ENCODE measurements at places on chromosomes 3 and 15.

DNA sequence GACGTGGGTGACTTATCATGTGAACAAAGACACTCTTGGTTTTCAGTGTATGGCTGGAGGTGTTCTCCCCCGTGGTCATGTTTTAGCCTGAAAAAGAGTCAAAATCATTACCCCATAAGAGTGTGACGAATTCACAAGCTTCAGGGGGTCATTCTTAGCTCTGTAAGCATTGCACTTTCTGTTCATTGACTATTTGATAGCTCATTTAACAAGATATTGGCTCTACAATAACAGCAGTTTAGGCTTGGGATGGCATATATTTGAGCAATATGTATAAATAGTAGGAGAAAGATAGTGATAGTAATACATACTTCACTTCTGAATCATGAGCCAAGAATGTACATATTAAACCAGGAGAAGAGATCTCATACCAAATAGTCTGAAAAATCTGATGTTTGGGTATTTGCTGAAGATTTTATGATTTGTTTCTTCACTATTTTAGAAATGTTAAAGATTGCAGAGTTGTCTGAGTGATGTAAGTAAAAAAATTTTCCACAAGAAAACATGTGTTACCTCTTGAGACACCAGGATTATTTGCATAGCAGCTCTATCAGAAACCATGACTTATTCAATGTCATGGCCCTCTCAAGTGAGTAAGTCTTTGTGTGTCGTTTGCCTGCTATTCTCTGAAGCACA is 996.0 kb downstream of the OTOL1 start:
- DNase-seq = no peak

- DNase-seq = no peak
Measured at GRCh38 chr3:123037015-123037375, 9.4 kb upstream of the SEMA5B start.

DNA sequence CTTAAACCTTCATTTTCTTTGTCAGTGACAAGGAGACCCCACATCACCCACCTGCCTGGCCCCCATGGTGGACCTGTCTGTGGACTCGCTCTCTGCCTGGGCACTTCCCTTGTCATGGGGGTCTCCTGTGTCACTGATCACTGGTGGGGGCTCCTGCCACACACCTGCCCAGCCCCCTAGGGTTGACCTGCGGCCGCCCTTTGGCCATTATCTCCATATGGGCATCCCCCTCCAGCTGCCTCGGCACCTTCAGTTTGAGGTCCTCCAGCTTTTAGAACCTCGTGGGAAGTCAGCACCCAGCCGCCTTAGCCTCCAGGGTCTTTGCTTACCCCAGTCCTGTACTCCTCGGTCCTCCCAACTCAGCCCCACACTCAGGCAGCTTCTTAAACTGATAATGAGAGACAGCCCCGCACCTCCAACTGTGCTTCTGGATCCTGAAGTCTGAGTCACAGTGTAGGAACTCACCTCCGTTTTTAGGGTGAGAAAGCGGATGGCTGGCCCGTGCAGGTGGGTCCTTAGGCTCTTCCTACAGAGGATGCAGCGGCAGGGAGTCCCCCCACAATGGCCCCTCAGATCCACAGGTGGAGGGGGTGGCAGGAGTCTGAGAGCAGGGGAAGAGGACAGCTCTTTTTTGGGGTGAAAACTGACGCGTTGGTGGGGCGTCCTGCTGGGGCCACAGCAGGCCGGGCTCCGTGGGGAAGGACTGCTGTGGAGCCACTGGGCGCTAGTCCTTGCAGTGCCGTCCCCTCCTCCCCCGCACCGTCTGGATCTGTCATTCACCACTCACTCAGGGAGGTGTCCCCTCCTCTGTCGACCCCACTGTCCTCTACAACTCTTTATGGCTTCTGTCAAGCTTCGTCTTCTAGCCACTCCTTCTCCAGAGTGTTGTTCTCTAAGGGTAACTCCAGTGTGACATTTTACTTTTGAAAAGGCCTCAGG is 8.7 kb upstream of the PRR23E start:
- no peak for DNase-seq

GRCh38 chr15:93029836-93030429 is 59.1 kb downstream of the RGMA start:
- DNase-seq = no peak

DNA sequence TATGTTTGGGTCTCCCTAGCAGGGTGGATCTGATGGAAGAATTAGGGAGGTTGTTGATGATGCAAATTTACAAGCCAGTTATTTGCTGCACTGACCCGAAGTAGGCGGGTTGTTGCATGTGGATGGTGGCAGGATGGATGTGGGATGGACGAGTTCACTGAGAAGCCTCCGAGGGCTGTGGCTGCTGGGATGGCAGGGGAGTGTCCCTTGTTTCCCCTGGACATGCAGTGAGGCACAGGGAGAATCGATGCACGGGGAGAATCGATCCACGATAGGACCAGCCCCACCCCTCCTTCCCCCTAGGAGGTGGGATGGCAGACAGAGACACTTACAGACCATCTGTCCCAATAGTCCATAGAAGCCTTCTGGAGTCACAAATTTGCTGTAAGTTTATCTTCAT is 31.0 kb upstream of the KLF13 start:
- no peak for DNase-seq

- DNase-seq = no peak
Measured at GRCh38 chr15:83209333-83209732, 1.7 kb upstream of the HDGFL3 start.

- no peak for DNase-seq
Measured at GRCh38 chr3:83873550-83873949, 1085.2 kb upstream of the CADM2 start.

DNA sequence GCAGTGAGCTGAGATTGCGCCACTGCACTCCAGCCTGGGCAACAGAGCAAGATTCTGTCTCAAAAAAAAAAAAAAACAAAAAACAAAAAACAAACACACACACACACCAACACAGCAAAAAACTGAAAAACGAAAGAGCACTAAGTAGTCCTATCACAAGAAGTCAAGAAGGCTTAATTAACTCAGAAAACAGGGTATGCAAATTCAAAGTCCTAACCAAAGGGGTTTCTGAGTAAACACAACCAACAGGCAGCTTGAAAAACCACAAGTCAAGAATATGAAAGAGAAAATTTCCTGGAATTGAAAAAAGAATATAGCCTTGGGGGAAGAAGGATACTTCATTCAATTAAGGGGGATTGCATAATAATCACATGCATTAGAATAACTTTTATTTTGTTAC is 37.7 kb upstream of the PARP14 start:
- no peak for DNase-seq

DNA sequence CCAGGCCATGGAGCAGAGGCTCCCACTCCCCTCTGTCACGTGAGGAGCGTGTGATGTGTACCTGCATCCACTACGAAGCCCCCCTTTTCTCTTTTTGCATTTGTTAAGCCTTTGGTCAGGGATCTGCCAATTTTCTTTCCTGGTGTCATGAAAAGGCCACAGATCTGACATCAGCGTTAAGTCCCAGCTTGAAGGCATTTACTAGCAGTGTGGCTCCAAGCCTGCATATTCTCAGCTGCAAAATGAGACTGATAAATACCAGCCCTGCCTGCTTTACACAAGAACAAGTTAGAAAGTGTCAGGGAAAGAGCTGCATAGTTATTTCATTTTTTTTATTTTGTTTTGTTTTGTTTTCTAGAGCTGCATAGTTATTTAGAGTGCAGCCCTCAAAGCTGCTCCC is 2.3 kb upstream of the ANKRD63 start:
- DNase-seq = no peak

DNA sequence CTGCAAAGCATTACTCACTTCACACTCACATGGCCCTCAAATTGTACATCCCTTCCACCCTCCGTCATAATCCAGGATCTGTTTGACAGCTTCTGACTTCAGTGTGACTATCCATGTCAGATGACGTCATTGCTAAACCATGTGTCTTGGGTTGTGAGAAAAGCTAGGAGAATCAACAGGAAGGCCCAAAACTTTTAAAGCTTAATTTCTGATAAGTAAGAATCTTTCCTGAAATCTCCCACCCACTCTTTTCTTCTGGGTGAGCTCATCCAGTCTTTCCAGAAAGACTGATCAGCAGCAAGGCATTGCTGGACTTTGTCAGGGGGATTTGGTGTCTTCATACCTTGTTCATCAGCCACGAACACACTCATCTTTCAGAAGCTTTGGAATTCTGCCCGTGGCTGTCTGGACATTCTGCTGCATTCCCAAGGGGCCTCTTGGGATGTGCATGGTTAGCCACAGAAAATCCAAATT is 11.5 kb upstream of the LMCD1 start:
- DNase-seq = no peak

- no peak for DNase-seq
Measured at GRCh38 chr15:63998489-63998888, 47.8 kb downstream of the DAPK2 start.

DNA sequence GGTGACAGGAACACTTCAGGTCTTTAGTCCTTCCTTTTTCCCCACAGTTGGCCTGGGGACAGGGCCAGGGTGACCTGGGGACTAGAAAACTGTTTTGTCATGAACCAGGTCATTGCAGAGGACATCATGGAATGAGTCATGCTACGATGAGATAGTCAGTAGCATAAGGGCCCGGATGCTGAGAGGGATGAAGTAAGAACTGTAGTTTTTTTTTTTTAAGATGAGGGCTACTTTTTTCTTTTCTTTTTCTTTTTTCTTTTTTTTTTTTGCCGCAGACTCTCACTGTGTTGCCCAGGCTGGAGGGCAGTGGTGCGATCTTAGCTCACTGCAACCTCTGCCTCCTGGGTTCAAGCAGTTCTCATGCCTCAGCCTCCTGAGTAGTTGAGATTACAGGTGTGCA is 8.0 kb downstream of the MAP2K5 start:
- no peak for DNase-seq

GRCh38 chr15:39904115-39904514 is 16.0 kb downstream of the GPR176 start:
- no peak for DNase-seq

GRCh38 chr3:119069725-119070124 is 35.1 kb upstream of the IGSF11 start:
- DNase-seq = no peak

GRCh38 chr15:49904296-49904695 is 214.7 kb downstream of the ATP8B4 start:
- no peak for DNase-seq

GRCh38 chr3:178507507-178508442 is 28.5 kb upstream of the KCNMB2 start:
- no peak for DNase-seq

DNA sequence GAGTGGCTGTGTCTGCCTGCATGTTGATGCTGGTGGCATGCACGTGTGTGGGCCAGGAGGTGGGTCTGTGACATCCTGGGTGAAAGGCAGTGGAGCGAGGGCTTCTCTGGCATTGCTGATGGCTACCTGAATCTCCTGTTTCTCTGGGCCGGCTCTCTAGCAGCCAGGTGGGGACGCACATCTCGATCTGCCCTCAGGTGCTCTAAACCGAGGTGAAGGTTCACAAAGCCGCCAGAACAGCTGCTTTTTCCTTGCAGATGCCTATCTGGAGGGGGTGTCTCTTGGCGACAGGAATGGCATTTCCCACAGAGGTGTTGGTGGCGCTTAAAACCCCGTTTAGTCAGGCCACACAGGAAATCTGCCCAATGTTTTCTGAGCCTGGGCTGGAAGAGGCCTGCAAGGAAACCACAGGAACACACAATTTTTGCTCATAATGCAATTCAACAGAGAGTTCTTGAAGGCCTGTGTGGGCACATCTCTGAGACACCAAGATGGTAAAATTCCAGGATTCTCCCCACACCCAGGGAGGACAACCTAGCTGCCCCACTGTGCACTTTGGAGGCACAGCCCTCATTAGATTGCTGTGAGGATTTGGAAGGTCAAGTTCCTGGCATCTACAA is 11.9 kb downstream of the TMEM158 start:
- no peak for DNase-seq

DNA sequence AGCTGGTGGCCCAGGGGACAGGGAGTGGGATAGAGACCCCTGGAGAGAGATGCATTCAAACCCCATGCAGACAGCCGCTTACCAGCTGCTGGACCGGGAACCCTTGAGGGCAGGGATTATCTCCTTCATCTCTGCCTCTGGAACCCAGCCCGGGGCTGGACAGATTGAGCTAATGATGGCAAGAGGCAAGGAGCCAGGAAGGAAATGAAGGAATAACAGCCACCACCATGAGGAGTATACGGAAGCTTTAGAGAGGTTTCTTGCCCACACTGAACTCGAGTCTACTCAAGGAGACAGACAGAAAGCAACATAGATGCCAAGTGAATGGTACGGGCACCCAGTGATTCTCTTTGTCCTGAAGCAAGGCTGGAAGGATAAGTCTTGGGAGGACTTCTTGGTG is 23.2 kb downstream of the HAPLN3 start:
- DNase-seq = no peak

DNA sequence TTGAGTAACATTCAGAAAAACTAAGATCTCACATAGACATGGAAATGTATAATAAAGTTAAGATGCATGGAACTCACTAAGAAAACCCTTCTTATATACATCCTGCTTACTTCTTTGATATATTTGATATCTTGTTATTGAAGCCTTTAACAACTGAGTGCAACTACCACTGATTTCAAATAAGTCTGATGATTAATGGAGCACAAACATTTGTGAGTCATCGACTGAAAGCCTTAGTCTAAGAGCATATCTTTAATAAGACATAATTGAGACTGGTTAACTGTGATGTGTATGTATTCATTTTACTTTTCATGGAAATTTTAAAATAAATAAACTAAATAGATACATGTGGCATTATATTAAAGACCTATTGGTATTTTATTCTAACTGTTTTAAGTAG is 740.5 kb downstream of the EPHA3 start:
- DNase-seq = no peak

GRCh38 chr15:39651881-39652280 is 71.0 kb downstream of the THBS1 start:
- DNase-seq = no peak

GRCh38 chr3:39474126-39474515 is 6.6 kb downstream of the MOBP start:
- DNase-seq = no peak

GRCh38 chr3:120820748-120821147 is 78.2 kb downstream of the GTF2E1 start:
- no peak for DNase-seq

DNA sequence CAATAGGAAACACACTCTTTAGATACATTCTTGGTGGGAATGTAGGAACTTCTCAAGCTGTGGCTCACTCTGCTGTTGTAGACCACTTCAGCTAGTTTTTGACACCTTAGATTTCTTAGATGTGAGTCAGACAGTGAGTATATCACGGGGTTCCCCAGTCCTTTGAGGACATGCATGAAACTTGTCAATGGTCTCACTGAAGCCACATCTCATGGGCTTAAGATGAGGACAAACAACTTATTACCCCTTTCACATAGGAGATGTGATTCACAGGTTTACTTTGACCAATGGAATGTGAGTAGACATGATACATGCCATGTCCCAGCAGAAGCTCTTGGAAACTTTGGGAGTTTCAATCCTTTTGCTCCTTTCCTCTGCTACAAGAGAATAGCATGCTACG is 325.5 kb downstream of the CHST2 start:
- no peak for DNase-seq

- DNase-seq = no peak
Measured at GRCh38 chr3:40455328-40455727, 1.8 kb upstream of the RPL14 start.

DNA sequence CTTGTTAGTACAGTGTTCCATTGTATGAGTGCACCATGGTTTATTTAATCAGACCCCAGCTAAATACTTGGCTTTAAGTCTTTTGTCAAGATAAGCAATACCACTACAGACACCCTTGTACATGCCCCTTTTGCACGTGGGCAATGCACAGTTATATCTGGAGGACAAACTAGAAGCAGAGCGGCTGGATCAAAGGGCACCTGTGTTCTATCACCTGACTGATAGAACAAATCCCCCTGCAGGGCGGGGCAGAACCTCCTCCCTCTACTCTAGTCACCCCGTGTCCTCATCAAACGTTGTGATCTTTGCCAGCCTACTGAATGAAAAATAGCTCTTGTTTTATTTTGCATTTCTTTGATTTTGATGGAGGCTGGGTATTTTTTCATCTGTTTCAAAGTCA is 314.9 kb downstream of the TLE3 start:
- no peak for DNase-seq

Measured in stimulated activated CD8-positive, alpha-beta memory T cell treated with anti-CD3 and anti-CD28 coated beads, Interleukin-7, amount 100 ng/mL, for 24 hours (primary cell).